Dermis lymphatic vessel endothelial cell (primary cell): ENCODE measurements at places on chromosomes 3 and 15. TPM values are rescaled to one million over a fixed set of nuclear protein-coding genes. Genes with fewer than 3 reads are reported as not detected.

SLC2A2 gene
- total RNA-seq, result not detected in 2 replicates

CYP1A2 gene
- total RNA-seq, result not detected in 2 replicates

PLCL2 gene
- total RNA-seq, result 13.7 and 15.0 TPM in 2 replicates

LCTL gene
- 0.43 TPM in 1 of 2 replicates, not detected in the other for total RNA-seq

DAZL gene
- total RNA-seq, result not detected in 2 replicates

C3orf85 gene
- not detected in 2 replicates for total RNA-seq

PLS1 gene
- total RNA-seq, result 0.33 and 0.34 TPM in 2 replicates

ARRDC4 gene
- total RNA-seq, result 1.1 and 1.6 TPM in 2 replicates

ALDH1L1 gene
- 0.09 TPM in 1 of 2 replicates, not detected in the other for total RNA-seq

GOLGA6L7 gene
- total RNA-seq, result not detected in 2 replicates
